Central memory CD4-positive, alpha-beta T cell (primary cell): ENCODE measurements at places on chromosomes 4 and X.

- no peak for DNase-seq
Observed at GRCh38 chrX:3136161-3136961, 95.1 kb downstream of the ARSF start.

DNA sequence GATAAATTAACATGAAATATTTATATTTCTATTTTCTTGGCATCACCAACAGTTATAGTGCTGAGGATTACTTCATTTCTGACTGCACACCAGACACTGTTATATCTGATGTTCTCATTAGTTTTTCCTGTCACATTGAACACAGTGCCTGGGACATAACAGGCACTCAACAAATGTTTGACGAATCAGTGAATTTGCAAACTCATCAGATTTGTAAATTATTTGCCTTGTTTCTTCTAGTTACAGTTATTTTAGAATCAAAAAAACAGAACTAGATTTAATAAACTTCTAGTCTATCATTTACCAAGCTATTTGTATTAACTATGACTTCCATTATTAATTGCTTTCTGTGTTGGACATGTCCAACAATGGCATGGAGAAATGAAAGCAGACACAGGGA, 483.3 kb downstream of the KLHL13 start:
- DNase-seq = no peak

DNA sequence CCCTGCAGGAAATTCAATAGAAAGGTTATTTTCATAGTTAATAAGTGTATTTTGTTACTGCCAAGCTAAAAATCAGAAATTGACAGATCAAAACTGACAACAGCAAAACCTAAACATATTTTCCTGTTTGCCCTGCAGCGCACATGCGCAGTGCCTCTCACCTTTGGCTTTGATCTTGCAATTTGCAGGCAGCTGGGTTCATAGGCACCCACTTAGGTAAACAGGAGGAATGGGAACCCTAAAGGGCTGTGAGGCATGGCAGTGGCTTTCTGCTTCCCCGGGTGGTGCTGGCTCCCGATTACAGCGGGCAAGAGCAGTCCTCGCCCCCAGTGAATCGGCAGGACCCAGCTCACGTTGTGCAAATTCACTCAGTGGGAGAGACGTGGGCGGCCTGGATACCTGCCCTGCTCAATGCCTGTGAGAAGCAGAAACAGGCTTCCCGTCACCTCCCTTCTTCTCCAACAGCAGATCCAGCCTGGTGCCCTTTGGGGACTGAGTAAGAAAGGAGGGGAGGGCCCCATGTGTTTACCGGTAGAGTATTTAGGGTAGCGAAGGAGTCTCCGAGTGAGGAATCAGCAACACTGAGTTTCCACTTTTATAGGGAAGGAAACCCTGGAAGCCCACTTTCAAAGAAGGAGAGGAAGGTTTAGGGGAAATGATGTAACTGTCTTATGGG, 25.7 kb downstream of the CCKAR start:
- DNase-seq = no peak

GRCh38 chr4:136650541-136651277, 881.6 kb downstream of the PCDH18 start:
- DNase-seq = no peak

DNA sequence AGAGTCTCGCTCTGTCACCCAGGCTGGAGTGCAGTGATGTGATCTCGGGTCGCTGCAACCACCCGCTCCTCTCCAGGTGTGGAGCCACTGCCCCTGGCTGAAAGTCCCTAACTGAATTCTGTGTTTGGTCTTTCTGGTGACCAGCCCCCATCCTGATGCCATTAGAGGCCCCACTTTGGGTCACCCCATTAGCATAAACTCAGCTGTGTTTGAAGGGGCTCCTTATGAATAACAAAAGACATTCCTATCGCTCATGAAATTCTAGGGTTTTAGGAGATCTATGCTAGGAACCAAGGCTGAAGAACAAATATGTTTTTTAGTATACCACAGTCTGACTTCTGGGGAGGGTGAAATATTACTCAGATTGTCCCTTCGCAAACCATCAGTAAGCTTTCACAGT, 652.9 kb downstream of the ADGRL3 start:
- DNase-seq = no peak

GRCh38 chrX:2584251-2585157, 83.7 kb upstream of the DHRSX start:
- DNase-seq = no peak

GRCh38 chrX:13130816-13131215, 86.4 kb upstream of the FAM9C start:
- no peak for DNase-seq

DNA sequence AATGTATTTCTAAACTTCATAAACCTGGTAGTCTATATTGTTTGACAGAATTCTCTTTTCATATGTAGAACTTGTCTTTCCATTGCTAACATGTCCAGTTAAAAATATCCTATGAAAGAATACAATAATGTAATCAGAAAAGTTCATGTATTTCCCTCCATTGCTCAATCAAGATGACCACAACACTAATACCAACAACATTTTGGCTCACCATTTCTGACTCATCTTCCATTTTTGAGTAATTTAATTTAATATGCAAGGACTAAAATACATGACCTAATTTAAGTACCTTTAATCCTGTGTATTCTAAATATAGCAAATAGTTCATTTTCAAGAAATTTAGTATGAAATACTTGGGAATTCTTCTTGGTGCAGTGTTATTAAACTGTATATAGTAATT, 239.5 kb upstream of the GPC4 start:
- no peak for DNase-seq

DNA sequence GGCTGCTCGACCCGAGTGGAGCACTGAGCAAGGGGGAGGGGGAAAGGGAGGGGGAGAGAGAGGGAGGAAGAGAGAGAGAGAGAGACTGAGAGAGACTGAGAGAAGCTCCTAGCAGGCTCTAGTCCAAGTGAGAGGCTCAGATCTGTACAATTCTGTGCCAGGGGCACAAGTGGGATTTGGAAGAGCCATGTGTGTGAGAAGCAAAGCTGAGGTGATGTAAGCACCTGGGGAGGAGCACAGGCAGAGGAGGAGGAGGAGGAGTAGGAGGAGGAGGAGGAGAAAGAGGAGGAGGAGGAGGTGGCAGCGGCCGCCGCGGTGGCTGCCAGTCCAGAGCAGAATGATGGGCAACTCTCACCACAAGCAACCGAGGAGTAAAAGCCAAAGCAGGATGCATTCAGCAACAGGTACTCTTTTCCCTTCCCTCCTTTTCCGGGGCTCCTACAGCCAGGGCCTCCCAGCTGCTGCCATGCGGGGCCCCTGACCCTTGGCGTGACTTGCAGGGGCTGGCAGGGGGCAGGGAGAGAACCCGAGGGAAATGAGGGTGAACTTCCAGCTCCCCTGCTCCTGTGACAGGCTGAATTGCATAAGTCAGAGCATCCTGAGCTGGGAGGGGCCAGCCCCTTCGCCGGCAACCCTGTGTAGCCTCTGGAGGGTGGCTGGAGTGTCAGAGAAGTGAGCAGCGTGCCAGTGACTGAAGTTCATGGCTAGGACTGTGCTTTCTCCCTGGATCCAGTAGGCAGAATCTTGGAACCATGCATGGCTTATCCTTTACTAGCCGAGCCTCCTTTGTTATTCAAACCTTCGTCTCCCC, 62.2 kb downstream of the RTL5 start:
- no peak for DNase-seq

DNA sequence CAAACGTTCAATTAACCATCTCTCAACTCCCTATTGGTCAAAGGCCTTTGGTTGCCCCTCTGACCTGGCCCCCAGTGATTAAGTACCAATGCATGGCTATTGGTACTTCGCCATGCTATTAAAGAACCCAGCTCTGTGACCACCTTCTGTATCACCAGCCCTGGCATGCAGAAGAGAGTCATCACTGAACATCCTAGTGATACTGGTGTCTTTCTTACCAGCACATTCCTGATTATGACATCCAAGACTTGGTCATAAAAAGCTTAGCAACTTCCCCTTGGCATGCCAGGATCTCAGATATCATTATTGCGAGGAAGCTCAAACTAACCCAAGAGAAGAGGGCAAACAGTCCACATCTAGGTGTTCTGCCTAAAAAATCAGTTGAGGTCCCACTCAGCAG, 122.3 kb upstream of the OTUD4 start:
- no peak for DNase-seq

- DNase-seq = no peak
Observed at GRCh38 chrX:132842460-132843238, 115.8 kb downstream of the HS6ST2 start.

- no peak for DNase-seq
Observed at GRCh38 chrX:27863809-27864208, 56.0 kb downstream of the MAGEB10 start.

DNA sequence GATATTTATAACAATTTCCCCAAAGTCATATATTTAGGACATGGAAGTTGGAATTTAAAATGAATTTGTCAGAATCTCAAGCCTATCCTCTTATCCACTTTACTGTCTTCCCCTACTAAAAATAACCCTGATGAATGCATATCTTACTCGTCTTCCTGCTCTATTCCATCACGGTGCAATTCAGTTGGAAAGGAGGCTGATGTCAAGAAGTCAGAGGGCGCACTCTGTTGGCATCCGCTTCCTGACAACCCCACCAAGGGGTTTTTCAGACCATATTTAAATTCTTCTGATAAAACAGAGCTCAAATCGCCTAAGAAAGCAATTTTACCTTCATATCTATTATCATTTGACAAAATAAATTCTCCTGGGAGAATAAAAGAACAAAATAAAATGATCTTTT, 233.5 kb downstream of the ARHGAP24 start:
- DNase-seq = no peak

- no peak for DNase-seq
Observed at GRCh38 chr4:5976431-5976830, 41.8 kb downstream of the C4orf50 start.

GRCh38 chr4:179268791-179269190, 1826.6 kb upstream of the AGA start:
- no peak for DNase-seq

DNA sequence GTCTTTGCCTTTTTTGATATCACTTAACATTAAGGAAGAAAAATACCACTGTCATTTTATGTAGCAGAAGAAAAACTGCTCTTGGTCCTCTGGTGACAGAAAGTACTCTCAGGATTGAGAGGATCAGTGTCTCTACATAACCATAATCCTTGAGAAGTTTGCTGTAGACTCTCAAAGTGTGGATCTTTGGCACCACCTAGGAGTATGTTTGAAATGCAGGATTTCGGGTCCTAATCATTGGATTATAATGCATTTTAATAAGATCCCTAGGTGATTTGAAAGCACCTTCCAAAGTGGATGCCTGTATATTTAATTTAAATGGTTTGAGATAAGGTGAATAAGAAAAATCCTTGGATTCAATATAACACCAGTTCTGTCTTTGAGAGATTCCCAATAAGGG, 23.2 kb downstream of the MOB1B start:
- no peak for DNase-seq

- DNase-seq = no peak
Observed at GRCh38 chrX:17519358-17519757, 144.4 kb downstream of the NHS start.

DNA sequence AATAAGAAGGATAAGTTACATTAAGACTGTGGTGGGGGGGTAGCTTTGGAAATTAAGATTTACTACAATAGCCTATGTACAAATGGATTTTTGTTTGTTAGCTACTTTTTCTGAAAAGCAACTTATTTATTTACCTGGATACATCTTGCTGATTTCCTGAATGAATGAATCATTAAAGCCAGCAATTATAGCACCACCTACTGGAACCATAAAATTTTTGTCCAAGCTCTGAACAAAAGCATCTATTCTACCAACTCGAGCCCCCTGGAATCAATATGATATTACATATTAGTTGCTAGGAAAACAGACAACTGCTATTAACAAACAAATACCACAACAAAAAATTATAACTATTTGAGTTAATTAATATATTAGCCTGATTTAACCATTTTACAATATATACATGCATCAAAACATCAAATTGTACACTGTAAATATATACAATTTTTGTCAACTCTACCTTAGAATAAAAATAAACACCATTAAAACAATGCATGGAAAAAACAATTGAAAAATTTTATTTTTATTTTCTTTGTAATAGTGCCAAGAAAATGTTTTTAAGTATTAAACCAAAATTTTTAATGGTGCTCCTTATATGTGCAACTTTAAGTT, 15.3 kb downstream of the SEPSECS start:
- no peak for DNase-seq
